Brain (organoid and tissue), 16 donors: ENCODE measurements at places on chromosomes 3 and 15. TPM values are rescaled to one million over a fixed set of nuclear protein-coding genes. Genes with fewer than 3 reads are reported as not detected.

Gene DAZL
- polyA plus RNA-seq: not detected

Gene MUC20
- 0.17 TPM for polyA plus RNA-seq

Gene THSD4
- polyA plus RNA-seq: 3.2 TPM

Gene EPHB1
- 3.4 TPM for polyA plus RNA-seq

DNA sequence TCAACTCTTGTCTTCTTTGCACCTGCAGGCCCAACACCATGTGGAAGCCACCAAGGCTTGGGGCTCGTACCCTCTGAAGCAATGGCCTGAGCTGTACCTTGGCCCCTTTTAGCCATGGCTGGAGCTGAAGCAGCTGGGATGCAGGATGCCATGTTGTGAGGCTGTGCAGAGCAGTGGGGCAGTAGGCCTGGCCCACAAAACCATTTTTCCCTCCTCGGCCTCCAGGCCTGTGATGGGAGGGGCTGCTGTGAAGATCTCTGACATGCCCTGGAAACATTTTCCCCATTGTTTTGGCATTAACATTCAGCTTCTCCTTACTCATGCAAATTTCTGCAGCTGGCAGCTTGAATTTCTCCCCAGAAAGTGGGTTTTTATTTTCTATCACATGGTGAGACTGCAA, 58.5 kb downstream of the DPH6 start:
- no peak for DNase-seq

DNA sequence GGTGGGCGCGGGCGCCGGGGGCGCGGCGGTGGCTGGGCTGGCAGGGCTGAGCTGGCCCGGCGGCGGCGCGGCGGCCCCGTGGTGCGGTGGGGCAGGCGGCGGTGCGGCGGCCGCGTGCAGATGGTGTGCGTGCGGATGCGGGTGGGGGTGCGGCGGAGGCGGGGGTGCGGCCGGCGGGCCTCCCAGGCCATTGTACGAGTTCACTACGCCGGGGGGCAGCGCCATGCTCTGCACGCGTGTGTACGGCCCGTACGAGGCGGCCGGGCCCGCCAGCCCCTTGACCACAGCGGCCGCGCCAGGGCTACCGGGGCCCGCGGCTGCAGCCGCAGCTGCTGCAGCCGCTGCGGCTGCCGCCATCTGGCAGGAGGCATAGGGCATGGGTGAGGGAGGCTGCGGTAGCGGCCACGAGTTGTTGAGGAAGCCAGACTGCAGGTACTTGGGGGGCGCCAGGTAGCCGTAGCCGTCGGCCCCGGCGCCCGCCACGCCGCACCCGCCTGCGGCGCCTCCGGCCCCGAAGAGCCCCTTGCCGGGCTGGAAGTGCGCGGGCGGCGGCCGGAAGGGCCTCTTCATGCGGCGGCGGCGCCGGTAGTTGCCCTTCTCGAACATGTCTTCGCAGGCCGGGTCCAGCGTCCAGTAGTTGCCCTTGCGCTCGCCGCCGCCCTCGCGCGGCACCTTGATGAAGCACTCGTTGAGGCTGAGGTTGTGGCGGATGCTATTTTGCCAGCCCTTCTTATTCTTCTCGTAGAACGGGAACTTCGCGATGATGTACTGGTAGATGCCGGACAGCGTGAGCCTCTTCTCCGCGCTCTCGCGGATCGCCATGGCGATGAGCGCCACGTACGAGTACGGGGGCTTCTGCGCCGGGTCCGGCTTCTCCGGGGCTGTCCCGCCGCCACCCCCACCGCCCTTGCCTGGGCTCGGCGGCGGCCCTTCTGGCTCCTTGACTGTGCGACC, 951 bp downstream of the FOXL2 start:
- DNase-seq: peak; percentile 38

GRCh38 chr3:161619351-161619750, 122.7 kb downstream of the OTOL1 start:
- no peak for DNase-seq

DNA sequence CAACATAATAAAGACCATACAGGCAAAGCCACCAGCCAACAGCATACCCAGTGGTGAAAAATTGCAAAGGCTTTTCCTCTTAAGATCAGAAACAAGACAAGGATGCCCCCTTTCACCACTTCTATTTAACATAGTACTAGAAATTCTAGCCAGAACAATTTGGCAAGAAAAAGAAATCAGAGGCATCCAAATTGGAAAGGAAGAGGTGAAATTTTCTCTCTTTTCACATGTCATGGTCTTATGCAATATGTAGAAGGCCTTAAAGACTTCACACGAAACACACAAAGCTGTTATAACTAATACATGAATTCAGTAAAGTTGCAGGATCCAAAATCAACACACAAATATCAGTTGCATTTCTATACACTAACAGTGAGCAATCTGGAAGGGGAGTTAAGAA, 120.2 kb downstream of the APBA2 start:
- DNase-seq: no peak

DNA sequence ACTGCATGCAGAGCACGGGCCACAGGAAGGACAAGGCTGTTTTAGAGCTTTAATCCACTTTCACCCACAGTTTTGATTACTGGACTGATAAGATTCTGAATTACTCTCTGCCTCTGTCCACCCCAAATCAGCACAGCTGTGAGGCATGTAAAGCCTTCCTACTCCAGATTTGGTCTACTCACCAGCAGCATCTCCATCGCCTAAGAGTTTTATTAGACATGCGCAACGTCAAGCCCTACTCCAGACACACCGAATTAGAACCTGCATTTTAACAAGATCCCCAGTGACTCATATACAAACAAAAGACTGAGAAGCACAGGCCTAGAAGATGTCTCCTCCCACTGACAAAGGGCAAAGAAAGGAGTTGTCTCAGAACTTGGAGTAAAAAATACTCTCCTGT, 221.2 kb downstream of the TUSC7 start:
- DNase-seq: no peak

- DNase-seq: no peak
Observed at GRCh38 chr3:62718515-62719320, 156.5 kb downstream of the CADPS start.

DNA sequence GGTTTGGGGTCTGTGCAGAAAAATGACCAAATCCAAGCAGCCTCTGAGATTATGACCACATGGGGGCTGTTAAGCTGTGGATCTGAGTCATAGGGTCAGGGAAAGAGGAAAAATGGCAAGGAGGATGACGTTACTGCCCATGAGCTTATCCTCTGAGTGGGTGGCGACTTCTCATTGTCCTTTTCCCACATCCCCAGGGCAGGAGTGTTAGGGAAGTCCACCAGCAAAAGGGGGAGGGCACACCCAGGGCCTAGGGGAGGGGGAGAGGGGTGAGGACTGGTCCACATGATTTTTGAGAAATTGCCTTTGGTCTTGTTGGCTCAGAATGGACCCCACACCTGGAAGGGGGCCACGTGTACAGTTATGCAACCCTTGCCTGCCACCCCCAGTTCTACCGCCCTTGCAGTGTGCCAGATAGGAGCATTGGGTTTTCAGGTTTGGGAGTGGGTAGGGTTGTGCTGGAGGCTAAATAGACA, 2.6 kb downstream of the CD276 start:
- no peak for DNase-seq

GRCh38 chr3:47283591-47284364, 1.0 kb downstream of the KLHL18 start:
- DNase-seq: no peak

- DNase-seq: no peak
Observed at GRCh38 chr3:39435006-39435748, 28.7 kb downstream of the RPSA start.
